ENCODE measurements at places on chromosomes 6 and 20.

- DNase-seq, result no peak
Measured at GRCh38 chr6:11605507-11605905, 68.0 kb downstream of the TMEM170B start.

- DNase-seq, result peak; percentile 66
Measured at GRCh38 chr6:27791182-27791943, 120.8 kb downstream of the OR2B2 start.

GRCh38 chr20:9059931-9060330 is 9.0 kb upstream of the PLCB4 start:
- DNase-seq, result no peak

DNA sequence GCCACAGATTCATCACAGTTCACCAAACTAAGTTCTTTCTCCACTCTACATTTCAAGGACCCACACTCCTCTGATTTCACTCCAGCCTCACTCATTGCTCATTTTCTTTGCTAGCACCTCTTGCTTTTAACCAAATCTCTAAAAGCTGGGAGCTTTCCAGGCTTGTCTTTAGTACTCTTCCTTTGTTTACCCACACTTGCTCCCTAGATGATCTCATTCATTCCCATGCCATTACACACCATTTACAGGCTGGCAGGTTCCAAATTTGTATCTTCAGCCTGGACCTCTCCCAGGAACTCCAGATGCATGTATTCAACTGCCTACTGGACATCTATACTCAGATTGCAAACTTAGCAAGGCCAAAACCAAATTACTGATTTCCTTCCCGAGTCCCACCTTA is 5.3 kb upstream of the GUCA1B start:
- DNase-seq, result no peak

DNA sequence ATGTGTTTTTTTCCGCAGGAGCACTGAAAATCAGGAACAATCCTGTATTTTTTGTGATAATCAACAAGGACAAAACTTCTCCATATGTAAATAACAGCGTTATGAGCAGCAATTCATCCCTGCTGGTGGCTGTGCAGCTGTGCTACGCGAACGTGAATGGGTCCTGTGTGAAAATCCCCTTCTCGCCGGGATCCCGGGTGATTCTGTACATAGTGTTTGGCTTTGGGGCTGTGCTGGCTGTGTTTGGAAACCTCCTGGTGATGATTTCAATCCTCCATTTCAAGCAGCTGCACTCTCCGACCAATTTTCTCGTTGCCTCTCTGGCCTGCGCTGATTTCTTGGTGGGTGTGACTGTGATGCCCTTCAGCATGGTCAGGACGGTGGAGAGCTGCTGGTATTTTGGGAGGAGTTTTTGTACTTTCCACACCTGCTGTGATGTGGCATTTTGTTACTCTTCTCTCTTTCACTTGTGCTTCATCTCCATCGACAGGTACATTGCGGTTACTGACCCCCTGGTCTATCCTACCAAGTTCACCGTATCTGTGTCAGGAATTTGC is at the start of gene TAAR6:
Gene TAAR6, plus strand, starts transcription at position 102 of the 557 bp plus-strand sequence. Its CDS starts 0 bp downstream, at position 102.
- DNase-seq, result no peak
